ENCODE measurements at places on chromosomes 16 and 17.

- no peak overlapping the region for H3K27ac ChIP-seq
- no peak for DNase-seq
- no peak overlapping the region for H3K4me3 ChIP-seq
- H3K36me3 ChIP-seq, result no peaks in the 10 kb centered on the region
- no peaks in the 10 kb centered on the region for H3K27me3 ChIP-seq
These were observed 4.3 kb upstream of the CCL7 start for GRCh38 chr17:34265711-34266110.

GRCh38 chr17:8925808-8926207 is 39.7 kb downstream of the PIK3R5 start:
- no peak overlapping the region for H3K27ac ChIP-seq
- H3K4me1 ChIP-seq, result no peaks in the 10 kb centered on the region
- no peaks in the 10 kb centered on the region for H3K27me3 ChIP-seq
- no peak overlapping the region for H3K4me3 ChIP-seq
- DNase-seq, result no peak

- H3K4me3 ChIP-seq, result no peak overlapping the region
- no peak overlapping the region for H3K27ac ChIP-seq
- DNase-seq, result no peak
- no peaks in the 10 kb centered on the region for H3K36me3 ChIP-seq
- no peaks in the 10 kb centered on the region for H3K4me1 ChIP-seq
- H3K27me3 ChIP-seq, result no peaks in the 10 kb centered on the region
These were observed 9.2 kb upstream of the NF1 start for GRCh38 chr17:31085563-31085962.

- H3K4me3 ChIP-seq, result no peak overlapping the region
- no peak for DNase-seq
- H3K4me1 ChIP-seq, result no peaks in the 10 kb centered on the region
- no peaks in the 10 kb centered on the region for H3K36me3 ChIP-seq
- H3K27ac ChIP-seq, result no peak overlapping the region
These were observed 383.9 kb downstream of the WWOX start for GRCh38 chr16:78483124-78483992.
